ENCODE measurements at places on chromosomes 2 and 18.

- peak; percentile 67 for DNase-seq
These were observed 3.4 kb upstream of the ASNSD1 start for GRCh38 chr2:189657867-189658266.

- peak; percentile 98 for DNase-seq
These were observed 2.2 kb upstream of the RRM2 start for GRCh38 chr2:10120158-10120876.

DNA sequence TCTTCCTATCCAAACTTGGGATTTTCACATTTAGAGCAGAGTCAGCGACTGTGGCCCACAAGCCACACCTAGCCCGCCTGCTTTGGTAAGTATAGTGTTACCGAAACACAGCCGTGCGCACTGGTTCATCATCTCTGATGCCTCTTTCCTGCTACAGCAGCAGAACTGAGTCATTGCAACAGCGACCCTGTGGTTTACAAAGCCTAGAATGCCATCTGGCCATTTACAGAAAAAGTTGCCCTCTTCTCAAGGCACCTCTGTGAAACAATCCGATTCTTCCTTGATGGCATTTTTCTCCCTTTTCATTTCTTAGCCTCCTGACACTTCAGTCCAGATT is 10.7 kb upstream of the IAH1 start:
- DNase-seq = no peak

- no peak for DNase-seq
These were observed 76.4 kb downstream of the TANC1 start for GRCh38 chr2:159044804-159045286.

DNA sequence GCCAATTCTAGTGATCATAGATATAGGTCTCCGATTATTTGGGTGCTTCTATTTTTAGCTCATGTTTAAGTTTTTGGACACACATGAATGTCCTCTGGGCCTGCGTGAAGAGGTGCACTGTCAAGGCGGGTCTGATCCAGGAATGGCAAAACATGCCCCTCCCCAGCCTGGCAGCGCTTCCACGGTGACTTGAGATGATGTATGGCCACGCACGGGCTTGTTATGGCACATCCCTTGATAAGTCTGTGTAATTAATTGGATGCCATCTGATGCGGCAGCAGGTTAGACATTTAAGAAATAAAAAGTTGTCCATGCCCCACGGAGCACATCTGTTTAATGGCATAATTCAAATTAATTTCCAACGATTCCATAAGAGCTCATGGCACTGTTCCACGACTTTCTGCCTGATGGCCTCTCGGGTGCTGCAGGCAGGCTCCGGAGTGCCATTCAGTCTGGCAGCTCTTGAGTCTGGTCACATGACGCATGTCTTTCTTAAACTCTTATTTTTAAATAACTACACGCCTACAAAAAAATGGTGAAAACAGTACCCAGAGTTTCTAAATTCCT is 151.4 kb downstream of the ACKR3 start:
- no peak for DNase-seq

DNA sequence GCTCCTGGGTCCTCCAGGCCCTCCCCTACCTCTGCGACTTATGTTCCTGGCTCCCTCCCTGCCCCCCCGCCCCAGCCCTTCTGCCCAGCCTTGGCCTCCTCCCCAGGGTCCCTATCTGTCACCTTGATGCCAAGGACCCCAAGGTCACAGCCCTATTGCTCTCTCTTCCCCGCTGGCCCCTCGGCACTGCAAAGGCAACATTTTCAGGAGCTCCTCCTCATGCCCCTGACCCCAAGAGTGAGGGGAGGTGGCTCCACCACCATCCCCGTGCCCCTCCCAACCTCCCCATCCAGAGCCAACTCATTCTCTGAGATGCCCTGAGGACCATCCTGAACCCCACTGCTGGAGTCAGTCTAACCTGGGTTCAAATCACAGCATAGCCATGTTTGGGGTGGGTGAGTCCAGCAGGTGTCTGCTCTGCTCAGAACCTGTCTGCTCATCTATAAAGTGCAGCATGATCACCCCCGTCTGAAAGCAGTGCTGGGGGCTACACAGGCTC is 11.7 kb downstream of the LIMS2 start:
- no peak for DNase-seq

DNA sequence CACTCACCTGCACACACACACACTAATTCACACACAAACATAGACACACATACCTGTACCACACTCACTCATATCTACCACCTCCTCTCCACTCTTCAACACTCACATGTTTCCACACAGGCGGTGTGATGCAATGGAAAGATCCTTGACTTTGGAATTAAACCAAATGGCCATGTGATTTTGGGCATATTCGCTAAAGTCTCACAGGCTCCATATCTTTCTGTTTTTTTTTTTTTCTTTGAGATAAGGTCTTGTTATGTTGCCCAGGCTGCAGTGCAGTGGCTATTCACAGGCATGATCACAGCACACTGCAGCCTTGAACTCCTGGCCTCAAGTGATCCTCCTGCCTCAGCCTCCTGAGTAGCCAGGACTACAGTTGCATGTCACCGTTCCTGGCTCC is 91.1 kb upstream of the MEX3C start:
- DNase-seq = no peak

DNA sequence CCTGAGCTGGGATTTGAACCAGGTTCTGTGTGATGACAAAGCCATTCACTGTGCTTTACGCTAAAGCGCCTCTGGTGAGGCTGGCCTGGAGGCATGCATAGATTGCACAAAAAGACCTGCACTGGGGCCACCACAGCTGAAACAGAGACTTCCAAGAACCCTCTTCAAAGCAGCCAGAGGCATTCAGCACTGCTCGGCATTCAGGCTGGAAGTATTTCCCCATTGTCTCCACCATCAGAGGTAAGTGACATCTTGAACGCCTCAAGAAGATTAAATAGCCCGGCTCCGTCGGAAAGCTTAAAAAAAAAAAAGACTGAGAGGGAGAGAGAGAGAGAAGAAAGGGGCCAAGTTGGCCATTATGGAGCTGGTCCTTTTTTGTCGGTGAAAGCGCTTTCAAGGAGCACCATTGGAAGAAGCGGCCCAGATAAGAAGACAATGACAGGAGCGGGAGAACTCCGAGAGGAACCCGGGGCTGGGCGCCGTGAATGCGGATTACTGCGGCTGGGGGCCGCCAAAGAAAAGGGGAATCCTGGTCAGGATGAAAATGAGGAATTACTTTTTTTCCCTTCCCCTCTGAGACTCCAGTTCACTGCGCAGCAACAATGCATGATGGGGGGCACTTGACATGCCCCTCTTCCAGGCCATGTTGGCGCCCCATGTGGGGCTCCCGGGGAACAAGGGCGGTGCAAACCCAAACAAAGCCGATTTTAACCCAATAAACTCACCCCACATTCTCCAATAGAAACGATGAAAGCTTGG is 228.3 kb downstream of the MYCN start:
- DNase-seq = no peak

- DNase-seq = no peak
These were observed 500.1 kb downstream of the ARHGAP15 start for GRCh38 chr2:143629340-143629739.

GRCh38 chr2:101758001-101758400 is 60.5 kb downstream of the MAP4K4 start:
- DNase-seq = no peak

- DNase-seq = no peak
These were observed 404.7 kb downstream of the BCL11A start for GRCh38 chr2:60148716-60149115.

DNA sequence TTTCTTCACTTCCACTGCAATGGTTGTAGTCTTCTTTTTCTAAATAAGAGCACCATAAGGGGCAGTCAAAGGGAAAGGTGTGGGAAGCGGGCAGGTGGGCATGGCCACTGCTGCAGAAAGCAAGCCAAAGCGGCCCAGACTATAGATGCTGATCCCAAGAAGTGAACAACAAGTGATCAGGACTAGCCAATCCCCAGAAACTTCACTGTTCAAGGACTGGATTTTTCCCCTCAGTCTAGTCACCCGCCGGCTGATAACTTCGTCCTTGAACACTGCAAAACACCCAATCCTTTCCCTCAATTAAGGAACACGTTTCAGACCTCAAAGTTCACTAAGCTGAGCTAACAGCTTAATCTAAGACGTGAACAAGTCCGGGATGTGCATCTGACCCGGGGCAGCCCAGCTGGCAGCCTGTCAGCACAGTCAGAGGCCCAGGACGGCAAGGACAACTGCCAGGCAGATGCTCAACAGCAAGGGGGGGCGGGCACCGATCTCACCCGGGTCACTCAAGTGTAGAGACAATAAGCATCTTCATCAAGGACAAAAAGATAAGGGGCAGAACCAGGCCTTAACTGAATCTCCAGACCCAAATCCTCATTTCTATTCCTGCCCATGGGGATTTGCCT is 59.8 kb downstream of the HDLBP start:
- no peak for DNase-seq

DNA sequence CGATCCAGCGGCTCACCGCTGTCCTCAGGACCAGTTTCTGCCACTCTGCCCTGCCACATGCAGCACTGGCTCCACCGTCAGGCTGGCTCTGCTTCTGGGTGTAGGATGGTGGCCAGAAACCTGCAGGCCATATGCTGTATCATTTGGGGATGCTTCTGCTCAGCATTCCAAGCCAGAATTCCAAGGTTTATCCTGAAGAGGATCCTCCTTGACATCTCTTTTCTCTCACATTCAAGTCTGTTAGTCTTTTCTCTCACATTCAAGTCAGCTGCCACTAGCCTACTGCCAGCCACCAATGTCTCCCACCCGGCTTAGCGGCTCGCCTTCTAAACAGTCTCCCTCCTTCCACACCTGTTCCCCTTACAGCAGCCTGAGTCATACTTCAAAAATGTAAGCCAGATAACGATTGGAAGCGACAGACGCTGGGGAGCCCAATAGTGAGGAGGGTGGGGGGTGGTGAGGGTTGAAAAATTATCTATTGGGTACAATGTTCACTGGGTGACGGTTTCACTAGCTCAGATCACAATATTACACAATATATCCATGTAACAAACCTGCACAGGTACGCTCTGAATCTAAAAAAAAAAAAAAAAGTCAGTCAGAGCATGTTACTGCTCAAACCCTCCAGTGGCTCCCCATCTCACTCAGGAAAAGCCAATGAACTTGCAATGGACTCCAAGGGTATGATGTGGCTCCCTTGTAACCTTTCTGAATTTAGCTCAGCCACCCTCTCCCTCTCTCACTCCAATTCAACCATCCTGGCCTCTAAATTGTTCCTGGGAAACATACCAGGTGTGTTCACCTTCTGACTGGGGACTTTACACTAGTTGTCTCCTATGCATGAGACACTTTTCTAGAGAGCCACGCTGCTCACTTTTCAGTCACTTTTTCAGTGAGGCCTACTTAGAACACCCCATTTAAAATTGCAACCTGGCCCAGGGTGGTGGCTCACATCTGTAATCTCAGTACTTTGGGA is 38.8 kb upstream of the SP3 start:
- peak; percentile 52 for DNase-seq

All from RPMI8226 (cell line).